ENCODE measurements at places on chromosomes 11 and 22. TPM values are rescaled to one million over a fixed set of nuclear protein-coding genes. Genes with fewer than 3 reads are reported as not detected.

GRCh38 chr22:46774253-46774979, 12.0 kb downstream of the TBC1D22A start:
- H3K36me3 ChIP-seq = no peaks in the 10 kb centered on the region
- no peak overlapping the region for H3K27ac ChIP-seq
- H3K4me3 ChIP-seq = no peak overlapping the region
- H3K4me1 ChIP-seq = peaks cover 11% of the 10 kb centered on the region

- no peaks in the 10 kb centered on the region for H3K27me3 ChIP-seq
- H3K36me3 ChIP-seq = peaks cover 12% of the 10 kb centered on the region
- DNase-seq = no peak
- peaks cover 22% of the 10 kb centered on the region for H3K4me1 ChIP-seq
- H3K27ac ChIP-seq = no peak overlapping the region
These were observed 48.3 kb downstream of the ARHGEF12 start for GRCh38 chr11:120384476-120384875.

GRCh38 chr11:6539748-6540268, 42.7 kb downstream of the DNHD1 start:
- DNase-seq = no peak
- H3K36me3 ChIP-seq = no peaks in the 10 kb centered on the region
- H3K27ac ChIP-seq = peak overlapping the region; percentile 80
- no peak overlapping the region for H3K4me3 ChIP-seq
- peaks cover 6% of the 10 kb centered on the region for H3K4me1 ChIP-seq
- no peaks in the 10 kb centered on the region for H3K27me3 ChIP-seq

GRCh38 chr22:36816339-36816635, 548 bp downstream of the PVALB start:
- DNase-seq = no peak
- peaks cover 95% of the 10 kb centered on the region for H3K27me3 ChIP-seq
- no peak overlapping the region for H3K27ac ChIP-seq
- peaks cover 6% of the 10 kb centered on the region for H3K4me1 ChIP-seq

DNA sequence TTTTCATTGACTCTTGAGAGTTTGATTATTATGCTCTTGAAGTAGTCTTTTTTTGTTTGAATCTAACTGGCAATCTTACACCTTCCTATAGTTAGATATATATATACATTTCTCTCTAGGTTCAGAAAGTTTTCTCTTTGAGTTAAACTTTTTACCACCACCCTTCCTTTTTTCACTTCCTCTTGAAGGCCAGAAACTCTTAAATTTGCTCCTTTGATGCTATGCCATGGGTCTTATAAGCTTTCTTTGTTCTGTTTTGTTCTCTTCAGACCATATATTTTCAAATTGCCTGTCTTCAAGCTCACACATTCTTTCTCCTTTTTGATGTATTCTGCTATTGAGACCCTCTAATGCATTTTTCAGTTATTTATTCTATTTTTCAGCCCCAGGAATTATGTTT, 513.5 kb upstream of the CNTN5 start:
- no peak overlapping the region for H3K27ac ChIP-seq
- no peak for DNase-seq
- peaks cover 2% of the 10 kb centered on the region for H3K36me3 ChIP-seq
- H3K4me3 ChIP-seq = no peak overlapping the region
- no peaks in the 10 kb centered on the region for H3K27me3 ChIP-seq
- no peaks in the 10 kb centered on the region for H3K4me1 ChIP-seq

DNA sequence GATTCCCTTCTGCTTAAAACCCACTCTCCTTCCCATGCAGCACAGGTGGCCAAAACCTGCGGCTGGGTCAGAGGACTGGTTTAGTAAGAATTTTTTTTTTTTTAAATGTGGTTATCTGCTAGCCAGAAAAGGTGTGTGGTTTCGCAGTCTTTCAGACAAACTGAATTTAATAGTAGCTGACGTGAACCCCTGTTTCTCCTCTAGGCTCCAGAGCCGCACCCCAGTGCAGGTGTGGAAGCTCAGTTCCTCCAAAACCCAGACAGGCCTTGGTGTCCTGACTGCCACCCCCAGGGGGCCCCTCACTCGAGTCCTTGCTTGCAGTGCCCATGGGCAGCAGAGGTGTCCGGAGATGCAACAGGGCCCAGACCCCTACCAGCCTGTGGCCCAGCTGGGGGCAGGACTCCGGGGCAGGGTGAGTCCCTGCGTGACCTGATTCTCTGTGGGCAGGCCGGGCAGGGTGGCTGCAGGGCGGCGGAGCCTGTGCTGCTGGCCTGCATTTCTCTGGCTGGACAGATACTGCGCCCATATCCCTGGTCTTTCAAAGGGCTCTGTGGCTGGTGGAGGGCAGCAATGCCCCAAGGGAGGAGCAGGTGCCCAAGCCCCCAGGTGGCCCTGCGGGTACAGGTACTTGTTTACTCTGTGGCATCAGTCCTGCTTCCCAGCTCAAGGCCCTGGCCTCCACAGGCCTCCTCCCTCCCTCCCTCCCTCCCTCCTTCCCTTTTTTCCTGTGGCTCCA, 15.2 kb downstream of the KCNQ1 start:
- no peaks in the 10 kb centered on the region for H3K4me1 ChIP-seq
- no peak overlapping the region for H3K27ac ChIP-seq
- H3K36me3 ChIP-seq = no peaks in the 10 kb centered on the region

- H3K4me1 ChIP-seq = peaks cover 17% of the 10 kb centered on the region
- no peak overlapping the region for H3K4me3 ChIP-seq
- H3K27me3 ChIP-seq = no peaks in the 10 kb centered on the region
- no peak overlapping the region for H3K27ac ChIP-seq
These were observed 5.9 kb upstream of the APOL6 start for GRCh38 chr22:35642305-35642741.

DNA sequence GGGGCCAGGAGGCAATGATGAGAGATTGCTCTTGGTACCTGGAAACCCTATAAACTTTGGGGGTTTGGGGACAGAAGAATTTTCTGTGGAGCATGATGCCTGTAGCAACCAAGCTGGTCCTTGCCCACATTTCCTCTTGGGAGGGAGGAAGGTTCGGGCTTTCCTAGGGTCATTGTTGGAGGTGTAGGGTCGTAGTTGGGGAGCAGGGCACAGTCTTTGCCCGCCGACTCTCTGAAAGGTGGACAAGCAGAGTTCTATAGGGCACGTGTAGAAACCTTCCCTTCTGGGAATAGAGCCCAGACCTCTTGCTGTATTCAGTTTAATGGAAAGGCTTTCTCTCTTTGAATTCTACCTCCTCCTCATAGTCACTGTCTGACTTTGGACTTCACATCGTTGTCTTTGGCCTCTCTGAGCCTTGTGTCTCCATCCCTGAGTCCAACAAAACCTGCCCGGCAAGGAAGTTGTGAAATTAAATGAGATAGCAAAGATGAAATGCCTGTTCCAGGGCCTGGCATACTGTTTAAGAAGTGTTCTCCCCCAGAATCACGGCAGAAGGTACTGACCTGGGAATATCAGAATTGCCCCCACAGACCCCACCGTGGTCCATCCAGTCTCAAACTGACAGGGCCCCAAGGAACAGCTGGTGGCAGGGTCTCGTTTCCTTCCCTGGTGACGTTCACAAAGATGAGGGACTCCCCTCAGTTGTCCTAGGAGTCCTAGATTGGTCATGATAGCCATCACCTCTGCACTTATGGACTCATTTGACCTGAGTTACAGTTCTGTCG, 1.6 kb downstream of the PRDM11 start:
- DNase-seq = no peak
- no peak overlapping the region for H3K27ac ChIP-seq
- H3K4me3 ChIP-seq = peak overlapping the region; percentile 95

- peak overlapping the region; percentile 83 for H3K4me3 ChIP-seq
- peaks cover 38% of the 10 kb centered on the region for H3K4me1 ChIP-seq
- peak overlapping the region; percentile 63 for H3K27ac ChIP-seq
- no peak for DNase-seq
- peaks cover 8% of the 10 kb centered on the region for H3K36me3 ChIP-seq
These were observed 2.8 kb downstream of the EFEMP2 start for GRCh38 chr11:65869643-65870306.

The GPR83 gene
- total RNA-seq = 0.34 TPM

The LRRC75B gene
- total RNA-seq = 15.4 TPM

The WNT7B gene
- 14.2 TPM for total RNA-seq

The CHADL gene
- total RNA-seq = 0.61 TPM

All from neural crest cell (in vitro differentiated cells).